Effector CD8-positive, alpha-beta T cell (primary cell): ENCODE measurements at places on chromosomes 2 and 18.

GRCh38 chr2:64939332-64939917 is 49.8 kb upstream of the SLC1A4 start:
- DNase-seq, result no peak

DNA sequence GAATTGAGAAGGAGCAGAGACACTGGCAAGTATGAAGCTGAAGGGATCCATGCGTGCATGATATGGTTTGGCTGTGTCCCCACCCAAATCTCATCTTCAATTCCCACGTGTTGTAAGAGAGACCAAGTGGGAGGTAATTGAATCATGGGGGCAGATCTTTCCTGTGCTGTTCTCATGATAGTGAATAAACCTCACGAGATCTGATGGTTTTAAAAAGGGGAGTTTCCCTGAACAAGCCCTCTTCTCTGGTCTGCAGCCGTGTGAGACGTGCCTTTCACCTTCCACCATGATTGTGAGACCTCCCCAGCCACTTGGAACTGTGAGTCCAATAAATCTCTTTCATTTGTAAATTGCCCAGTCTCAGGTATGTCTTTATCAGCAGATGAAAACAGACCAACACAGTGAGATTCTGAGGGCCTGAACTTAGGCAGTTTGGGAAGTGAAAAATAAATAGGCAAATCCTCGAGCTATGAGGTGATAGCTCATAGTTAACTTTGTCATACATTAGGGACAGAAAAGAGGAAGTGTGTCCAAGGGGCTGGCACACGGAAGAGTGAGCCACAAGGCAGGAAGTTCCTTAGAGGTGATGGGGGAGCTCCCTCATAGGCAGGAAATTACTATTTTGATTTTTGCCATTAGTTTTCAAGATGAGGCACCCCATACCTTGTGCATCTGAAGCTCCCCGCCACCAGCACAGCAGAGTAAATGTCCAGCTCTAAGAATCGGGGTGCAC is 658.8 kb upstream of the ID2 start:
- DNase-seq, result no peak

DNA sequence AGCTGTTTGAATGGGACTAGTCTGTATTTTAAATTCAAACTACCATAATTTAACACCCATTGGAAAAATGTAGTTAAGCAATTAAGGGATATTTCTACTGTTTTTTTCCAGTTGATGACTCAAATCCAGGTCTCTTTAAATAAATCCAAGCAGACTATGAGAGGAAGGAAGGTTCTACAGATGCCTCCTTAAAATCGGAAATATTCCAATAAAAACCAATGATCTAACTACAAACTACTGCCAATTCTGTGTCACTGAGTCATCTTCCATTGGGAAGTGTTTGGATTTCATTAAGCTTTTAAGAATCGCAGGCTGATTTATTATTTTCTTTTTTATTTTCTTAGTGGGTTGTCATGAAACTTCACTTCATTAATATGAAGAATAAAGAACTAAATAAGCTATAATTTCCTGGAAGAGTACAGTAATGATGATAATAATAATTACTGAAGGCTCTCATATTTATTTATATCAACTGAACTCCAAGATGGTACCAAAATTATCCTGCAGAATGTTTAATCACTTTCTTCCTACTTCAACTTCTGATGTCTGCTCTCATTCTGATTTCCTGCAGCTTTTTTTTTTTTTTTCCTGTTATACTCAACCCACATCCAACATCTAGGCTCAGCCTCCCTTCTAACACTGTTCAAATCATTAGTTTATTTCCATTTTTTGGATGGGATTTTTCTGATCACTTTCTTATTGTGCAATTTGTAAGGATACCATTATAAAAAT is 166.3 kb upstream of the FN1 start:
- no peak for DNase-seq

GRCh38 chr2:170006587-170007325 is 171.2 kb upstream of the MYO3B start:
- DNase-seq, result no peak

- DNase-seq, result no peak
Measured at GRCh38 chr2:218885981-218886947, 5.6 kb downstream of the WNT10A start.

GRCh38 chr2:134396493-134396892 is 142.6 kb downstream of the MGAT5 start:
- no peak for DNase-seq

GRCh38 chr2:217438136-217438535 is 564.7 kb downstream of the TNS1 start:
- no peak for DNase-seq

DNA sequence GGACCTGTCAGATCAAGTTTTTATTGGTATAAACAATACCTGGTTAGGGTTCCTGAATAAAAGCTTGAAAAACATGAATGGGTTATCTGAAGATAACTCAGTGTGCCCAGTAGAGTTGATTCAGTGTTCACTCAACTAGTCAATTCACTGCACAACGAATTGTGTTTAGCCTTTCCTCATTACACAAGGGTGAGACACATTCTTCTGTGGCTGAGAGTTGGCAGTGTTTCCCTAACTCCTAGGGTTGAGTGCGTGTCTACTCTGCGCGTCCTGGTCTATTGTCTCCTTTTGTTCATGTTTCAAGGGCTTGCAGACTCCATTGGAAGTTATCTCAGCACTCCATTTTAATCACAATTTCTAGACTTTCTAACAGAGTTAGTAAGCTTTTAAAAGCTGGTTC is 32.8 kb upstream of the TMEM178A start:
- no peak for DNase-seq

GRCh38 chr2:227132986-227133385 is 31.0 kb downstream of the COL4A4 start:
- DNase-seq, result no peak

GRCh38 chr2:168278424-168278888 is 31.1 kb upstream of the STK39 start:
- no peak for DNase-seq

- DNase-seq, result no peak
Measured at GRCh38 chr2:119723784-119724467, 35.8 kb upstream of the PTPN4 start.
